ENCODE measurements at places on chromosomes 13 and 19.
A peak's percentile ranks its signal among the peaks of the same experiment; 100 is the strongest.

DNA sequence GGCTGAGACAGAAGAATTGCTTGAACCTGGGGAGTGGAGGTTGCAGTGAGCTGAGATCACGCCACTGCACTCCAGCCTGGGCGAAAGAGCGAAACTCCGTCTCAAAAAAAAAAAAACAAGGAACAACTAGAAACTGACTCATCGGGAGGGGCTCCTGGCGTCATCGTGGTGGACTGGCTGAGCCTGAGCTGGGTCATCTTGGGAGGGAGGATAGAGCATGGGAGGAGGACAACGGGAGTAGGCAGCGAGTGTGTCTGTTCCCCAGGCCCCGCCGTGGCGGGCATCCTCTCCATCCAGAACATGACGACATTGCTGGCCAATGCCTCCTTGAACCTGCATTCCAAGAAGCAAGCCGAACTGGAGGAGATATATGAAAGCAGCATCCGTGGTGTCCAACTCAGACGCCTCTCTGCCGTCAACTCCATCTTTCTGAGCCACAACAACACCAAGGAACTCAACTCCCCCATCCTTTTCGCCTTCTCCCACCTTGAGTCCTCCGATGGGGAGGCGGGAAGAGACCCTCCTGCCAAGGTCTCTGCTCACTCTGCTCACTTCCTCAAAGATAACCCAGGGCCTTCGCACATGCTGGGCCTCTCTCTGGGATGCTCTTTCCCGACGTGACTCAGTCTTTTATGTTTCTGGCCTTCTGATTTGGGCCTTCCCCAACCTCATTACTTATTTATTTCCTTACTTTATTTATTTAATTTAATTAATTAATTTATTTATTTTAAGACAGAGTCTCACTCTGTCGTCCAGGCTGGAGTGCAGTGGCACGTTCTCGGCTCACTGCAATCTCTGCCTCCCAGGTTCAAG lies 16.6 kb downstream of the DDX39A start:
- no peak overlapping the region for H3K4me3 ChIP-seq
- H3K4me1 ChIP-seq = peaks cover 11% of the 10 kb centered on the region
- H3K27me3 ChIP-seq = no peaks in the 10 kb centered on the region
- H3K36me3 ChIP-seq = peaks cover under 1% of the 10 kb centered on the region

DNA sequence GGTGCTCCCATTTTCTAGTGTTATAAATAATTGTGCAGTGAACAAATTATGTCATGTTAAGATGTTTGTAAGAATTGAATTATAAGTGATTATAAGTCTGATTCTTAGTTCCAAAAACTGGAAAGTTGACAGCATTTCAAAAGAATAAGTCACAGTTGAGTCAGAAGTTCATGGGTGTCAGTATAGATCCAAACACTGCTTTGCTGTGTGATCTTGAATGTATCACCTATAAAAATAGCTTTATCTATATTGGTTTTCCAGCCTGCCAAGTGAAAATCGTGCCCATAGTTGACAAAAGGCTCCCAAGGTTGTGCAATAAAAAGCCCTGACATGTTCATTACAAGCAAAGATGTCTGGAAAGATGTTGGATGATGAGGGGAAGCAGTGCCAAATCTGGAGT lies 336.0 kb downstream of the MTUS2 start:
- no peak overlapping the region for H3K27ac ChIP-seq
- no peaks in the 10 kb centered on the region for H3K36me3 ChIP-seq
- no peaks in the 10 kb centered on the region for H3K4me1 ChIP-seq
- no peaks in the 10 kb centered on the region for H3K27me3 ChIP-seq

DNA sequence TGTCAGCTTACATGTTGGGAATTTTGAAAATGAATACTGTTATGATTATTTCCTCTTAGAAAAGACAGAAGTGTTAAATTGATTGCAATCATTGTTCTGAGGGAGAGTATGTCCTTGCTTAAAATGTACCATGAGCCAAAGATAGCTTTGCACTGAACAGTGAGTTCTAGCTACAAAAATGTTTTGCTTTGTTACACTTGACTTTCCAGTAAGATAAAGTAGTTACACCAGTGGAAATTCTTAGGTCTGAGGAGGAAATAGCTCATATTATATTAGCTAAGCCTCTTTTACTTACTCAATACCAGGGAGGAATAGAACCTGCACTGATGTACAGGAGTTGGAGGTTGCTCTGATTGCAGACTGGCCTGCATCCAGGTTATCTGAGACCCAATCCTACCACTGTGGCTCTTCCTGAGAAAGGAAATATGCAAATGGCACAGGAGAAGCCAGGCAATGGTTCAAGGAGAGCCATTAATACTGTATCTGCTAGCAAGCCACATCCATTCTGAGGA lies 53.0 kb upstream of the FBXL3 start:
- no peaks in the 10 kb centered on the region for H3K4me1 ChIP-seq
- no peaks in the 10 kb centered on the region for H3K27me3 ChIP-seq
- H3K36me3 ChIP-seq = peaks cover 31% of the 10 kb centered on the region

- H3K4me3 ChIP-seq = no peak overlapping the region
- DNase-seq = no peak
- no peaks in the 10 kb centered on the region for H3K36me3 ChIP-seq
- peaks cover 15% of the 10 kb centered on the region for H3K4me1 ChIP-seq
- H3K27ac ChIP-seq = no peak overlapping the region
- H3K27me3 ChIP-seq = peaks cover 9% of the 10 kb centered on the region
These were observed 8.5 kb downstream of the CCDC8 start for GRCh38 chr19:46404753-46405468.

- H3K4me3 ChIP-seq = peak within 1 kb of the TSS; percentile 39
- H3K4me1 ChIP-seq = peaks cover 11% of the 10 kb centered on the region
- no peaks in the 10 kb centered on the region for H3K36me3 ChIP-seq
These were observed at the start of gene SYNE4 for GRCh38 chr19:36008336-36008978. TSS of gene SYNE4 (minus strand) at chr19:36008813. CDS start at chr19:36008681, 132 bp downstream.

Measured in astrocyte (in vitro differentiated cells and primary cell).